ENCODE measurements at places on chromosomes 4 and X.
A peak's percentile ranks its signal among the peaks of the same experiment; 100 is the strongest.

GRCh38 chr4:141058591-141059512 is 74.4 kb downstream of the RNF150 start:
- no peak for DNase-seq

- no peak for DNase-seq
Measured at GRCh38 chr4:123568936-123569335, 172.3 kb downstream of the SPRY1 start.

DNA sequence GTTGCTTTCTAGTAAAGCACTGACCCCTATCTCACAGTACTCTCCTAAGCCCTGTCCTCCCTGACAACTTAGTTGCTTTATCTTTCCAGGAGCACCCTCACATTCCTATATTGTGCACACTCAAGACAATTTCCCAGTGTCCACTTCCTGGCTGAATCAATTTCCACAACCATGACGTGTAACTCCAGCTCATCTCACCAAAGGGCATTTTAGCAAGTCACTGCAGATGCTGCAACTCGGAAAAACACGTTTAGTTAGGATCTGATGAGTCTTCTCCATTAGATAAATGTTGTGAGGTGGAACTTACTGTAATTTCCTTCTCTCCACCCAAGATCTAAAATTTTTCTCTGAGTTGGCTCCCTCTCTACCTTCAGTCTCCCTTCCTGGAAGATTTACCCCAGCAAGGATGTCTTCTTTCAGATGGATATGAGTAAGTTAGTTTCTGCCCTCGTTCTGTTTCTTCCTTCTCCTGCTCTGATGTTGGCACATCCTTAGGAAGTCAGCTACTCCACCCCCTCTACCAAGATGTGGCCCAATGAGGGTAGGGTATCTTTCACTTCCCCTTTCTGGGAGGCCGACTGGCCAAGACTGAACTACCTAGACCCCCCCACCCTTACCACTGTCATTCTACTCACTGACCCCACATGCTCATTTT is 28.8 kb upstream of the IL13RA1 start:
- DNase-seq = no peak

- no peak for DNase-seq
Measured at GRCh38 chr4:146049802-146050201, 111.2 kb upstream of the ZNF827 start.

DNA sequence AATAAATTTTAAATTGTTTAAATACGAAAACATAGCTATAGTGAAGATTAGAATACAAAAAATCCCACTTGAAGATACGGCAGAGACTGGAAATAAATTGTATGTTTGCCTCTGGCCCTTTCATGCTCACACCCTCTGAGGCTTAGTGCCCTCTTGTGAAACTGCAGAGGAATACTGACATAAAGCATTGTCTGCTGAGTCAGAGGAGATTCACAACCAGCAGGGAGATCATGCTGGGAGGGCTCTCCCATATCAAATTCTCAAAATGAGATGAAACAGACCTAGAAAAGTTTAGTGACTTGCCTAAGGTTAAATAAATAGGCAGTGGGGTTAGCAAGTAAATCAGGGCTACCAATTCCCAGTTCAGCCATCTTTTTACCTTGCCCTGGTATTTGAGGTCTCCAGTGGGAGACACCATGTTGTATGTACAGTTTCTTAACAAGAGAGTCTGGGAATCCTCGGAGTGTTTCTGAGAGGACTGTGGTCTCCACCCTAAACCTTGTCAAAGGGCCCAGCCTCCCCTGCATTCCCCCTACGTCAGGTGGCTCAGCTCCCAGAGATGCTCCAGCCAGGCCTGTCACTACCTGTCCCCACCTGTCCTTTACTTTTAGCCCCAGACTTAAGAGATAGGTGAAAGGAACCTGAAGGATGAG is 581.4 kb upstream of the DIPK2B start:
- no peak for DNase-seq

- DNase-seq = peak; percentile 36
Measured at GRCh38 chr4:118280501-118281218, 72.1 kb downstream of the PRSS12 start.

DNA sequence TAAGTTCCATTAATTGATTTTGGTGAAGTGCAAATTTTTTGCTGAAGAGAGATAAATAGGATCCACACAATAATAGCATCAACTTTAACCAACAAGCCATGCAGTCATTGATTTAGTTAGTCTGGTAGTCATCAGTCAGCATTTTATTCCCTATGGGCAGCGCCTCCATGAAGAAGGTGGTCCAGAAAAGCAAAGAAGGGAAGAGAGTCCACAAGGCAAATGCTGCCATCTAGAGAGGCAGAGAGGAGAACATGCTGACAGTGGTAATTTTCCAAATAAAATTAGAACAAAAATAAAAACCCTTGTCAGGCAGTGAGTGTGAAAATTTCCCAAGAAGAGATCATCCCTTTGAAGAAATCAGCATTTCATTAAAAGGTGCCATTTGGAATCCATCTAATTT is 366.7 kb upstream of the FAM241A start:
- no peak for DNase-seq

DNA sequence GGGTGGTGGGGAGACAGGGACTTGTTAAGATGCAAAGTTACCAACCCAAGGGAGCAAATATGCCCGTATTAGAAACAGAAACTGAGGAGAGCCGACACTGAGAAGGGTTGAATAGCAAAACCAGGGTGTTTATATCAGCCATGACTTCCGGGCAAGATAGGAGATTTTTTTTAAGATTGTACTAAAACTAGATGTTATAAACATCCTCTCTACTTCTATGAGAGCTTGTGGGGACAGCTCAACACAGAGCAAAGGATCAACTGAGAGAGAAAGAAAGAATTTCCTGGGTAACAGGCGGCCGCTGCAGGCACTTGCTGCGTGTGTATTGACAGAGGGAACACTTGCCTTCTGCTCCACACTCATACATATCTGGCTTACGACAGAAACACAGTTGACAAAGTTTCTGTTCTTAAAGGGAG is 49.1 kb upstream of the FBXW7 start:
- no peak for DNase-seq

GRCh38 chr4:53234111-53234510 is 131.8 kb downstream of the SCFD2 start:
- DNase-seq = no peak
